ENCODE measurements at places on chromosomes 11 and 22.

DNA sequence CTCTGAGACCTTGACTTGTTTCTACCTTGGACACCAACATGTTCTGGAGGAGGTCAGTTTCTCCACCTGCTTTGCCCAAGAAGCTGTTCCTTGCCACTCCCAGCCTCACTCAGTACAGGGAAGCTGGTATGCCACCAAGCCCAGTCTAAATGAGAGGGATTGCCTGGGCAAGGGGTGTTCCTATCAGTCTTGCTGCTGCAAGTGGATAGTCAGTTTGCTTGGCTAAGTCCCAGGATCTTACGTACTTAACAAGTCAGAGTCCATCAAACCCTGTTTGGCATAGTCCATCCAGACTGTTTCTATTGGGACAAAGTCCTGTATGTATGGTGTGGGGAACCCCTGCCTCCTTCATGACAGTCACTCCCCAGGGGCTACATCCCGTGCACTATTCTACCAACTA lies 66.6 kb downstream of the RPL27A start:
- no peak for DNase-seq

- DNase-seq = no peak
Measured at GRCh38 chr11:68923614-68924013, 19.9 kb downstream of the IGHMBP2 start.

DNA sequence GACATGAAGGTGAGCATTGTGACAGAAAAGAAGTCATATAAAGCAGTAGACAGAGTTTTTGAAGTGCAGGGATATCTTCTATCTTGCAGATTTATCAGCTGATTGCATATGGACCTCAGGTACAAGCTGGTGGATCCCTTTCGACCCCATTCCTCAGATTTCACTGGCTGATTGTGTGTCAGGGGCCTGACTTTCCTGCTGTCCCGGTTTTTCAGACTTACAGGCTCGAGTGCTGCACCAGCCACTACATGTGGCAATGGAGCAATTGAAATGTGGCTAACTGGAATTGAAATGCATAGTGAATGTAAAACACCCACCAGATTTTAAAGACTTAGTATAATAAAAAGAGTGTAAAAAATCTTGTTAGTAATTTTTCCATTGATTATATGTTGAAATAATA lies 50.3 kb downstream of the CLMP start:
- DNase-seq = no peak

DNA sequence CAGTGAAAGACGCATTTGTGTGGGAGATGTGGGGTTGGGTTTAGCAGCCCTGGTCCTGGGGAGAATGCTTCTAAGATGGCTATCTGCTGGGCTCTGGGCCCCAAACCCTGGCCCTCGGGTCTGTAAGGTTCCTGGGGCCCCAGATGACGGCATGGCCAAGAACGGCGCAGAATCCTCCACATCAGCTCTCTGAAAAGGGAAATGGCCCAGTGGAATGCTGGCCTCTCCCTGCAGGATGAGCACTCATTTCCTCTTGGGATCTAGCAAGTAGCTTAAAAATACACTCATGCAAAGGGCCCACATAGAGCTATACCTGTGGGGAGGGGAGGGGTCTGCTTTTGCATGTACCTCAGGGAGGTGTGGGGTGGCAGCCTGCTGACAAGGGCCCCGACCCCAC lies 37.5 kb upstream of the LINC01488 start:
- DNase-seq = no peak

DNA sequence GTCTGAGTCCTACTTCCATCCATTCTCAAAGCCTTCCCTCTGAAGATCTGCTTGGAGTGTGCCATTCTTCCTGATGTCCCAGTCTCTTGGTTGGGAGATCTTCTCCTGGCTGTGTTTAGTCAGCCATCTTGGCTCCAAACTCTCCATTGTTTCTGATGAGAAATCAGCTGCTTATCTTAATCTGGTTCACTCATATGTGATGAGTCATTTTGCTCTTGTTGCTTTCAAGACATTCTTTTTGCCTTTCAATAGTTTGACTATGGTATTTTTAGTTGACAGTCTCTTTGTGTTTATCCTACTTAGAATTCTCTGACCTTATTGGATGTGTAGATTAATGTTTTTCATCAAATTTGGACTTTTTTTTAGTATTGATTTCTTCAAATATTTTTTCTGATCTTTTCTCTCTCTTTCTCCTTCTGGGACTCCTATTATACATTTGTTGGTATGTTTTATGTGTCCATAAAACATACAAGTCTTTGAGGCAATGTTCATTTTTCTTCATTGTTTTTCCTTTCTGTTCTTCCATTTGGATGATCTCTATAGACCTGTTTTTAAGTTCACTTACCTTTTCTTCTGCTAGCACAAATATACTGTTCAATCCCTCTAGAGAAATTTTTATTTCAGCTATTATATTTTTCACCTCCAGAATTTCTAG lies 77.2 kb upstream of the CLPB start:
- no peak for DNase-seq

- DNase-seq = no peak
Measured at GRCh38 chr22:27247701-27248434, 553.7 kb downstream of the MN1 start.

GRCh38 chr11:76664578-76665061 lies 5.9 kb downstream of the LRRC32 start:
- no peak for DNase-seq

DNA sequence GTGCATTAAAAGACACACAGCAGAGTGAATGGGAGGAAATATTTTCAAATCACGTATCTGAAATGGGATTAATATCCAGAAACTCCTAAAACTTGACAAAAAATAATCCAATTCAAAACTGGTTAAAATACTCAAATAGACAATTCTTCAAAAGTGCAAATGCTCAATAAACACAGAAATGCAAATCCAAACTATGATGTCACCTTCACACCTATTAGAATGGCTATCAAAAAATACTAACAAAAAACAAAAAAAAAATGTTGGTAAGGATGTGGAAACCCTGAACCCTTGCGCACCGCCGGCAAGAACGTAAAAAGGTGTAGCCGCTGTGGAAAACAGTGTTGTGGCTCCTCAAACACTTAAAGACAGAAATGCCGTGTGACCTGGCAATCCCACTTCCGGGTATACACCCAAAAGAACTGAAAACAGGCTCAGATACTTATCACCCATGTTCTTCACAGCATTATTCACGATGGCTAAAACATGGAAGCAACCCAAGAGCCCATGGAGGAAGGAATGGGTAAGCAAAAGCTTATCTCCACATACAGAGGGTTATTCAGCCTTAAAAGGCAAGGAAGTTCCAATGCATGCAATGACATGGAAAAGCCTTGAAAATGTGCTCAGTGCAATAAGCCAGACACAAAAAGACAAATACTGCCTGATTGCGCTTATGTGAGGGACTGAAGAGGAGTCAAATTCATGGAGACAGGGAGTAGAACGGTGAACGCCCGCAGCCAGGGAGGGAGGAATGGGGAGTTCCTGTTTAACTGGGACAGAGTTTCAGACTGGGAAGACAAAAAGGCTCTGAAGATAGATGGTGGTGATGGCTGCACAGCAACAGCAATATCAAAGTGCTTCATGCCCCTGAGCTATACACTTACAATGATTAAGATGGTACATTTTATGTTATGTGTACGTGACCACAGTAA lies 19.6 kb downstream of the BRD1 start:
- no peak for DNase-seq

DNA sequence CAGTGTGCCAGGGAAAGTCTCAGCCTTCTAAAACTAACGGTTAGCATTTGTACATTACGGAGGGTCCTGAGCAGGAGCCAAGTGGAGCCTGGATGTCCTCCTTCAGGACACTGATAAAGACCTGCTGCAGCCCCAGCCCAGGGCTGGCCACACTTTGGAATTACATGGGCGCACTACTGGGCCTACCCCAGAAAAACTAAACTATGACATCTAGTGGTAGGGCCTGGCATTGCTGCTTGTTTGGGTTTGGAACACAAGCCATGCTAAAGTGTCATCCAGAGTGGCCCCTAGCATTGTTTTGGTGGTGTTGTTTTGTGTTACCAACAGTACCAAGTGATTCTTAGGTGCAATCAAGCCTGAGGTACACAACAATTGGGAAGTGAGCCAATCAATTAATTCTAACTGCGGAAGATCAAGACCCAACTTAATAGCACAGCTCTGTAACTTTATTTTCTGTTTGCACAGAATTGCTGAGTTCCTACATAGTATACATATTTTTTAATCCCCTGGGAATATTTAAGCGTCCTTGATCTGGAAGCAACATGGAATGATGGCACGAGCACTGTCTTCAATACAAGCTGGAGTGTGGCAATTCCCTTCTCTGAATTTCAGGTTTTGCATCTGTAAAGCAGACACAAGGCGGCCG lies 340.7 kb downstream of the LARGE1 start:
- peak; percentile 11 for DNase-seq

- DNase-seq = no peak
Measured at GRCh38 chr11:32148895-32149294, 58.0 kb downstream of the RCN1 start.

DNA sequence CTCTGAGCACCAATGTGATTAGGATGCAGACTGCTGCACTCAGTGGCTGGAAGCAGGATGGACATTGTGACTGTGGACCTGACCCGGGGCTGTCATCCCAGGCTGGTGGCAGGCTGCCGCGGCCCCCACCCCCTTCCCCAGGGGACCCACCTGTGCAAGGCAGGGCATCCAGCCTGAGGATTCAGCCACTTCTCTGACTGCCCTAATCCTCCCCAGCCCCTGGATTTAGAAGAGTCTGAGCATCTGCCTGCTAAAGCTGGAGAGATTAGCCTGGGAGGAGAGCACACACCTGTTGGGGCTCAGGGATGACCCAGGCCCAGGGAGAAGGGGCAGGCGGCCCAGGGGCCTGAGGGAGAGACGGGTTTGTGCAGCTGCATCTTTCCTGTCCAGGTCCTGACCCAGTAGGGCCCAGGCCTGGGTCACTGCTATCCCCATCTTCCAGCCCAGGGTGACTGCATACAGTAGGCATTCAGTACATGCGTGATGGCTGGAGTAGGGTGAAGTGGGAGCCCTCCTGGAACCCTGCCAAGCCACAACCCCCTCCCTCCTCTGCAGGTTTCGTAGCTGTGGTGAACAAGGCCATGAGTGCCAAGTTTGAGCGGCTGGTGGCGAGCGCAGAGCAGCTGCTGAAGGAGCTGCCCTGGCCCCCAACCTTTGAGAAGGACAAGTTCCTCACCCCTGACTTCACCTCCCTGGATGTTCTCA lies 12.1 kb downstream of the DPP3 start:
- DNase-seq = no peak

- DNase-seq = no peak
Measured at GRCh38 chr11:13952221-13952620, 10.3 kb upstream of the SPON1 start.

GRCh38 chr11:76086743-76087635 lies 119.3 kb downstream of the WNT11 start:
- DNase-seq = peak; percentile 24
